ENCODE measurements at places on chromosomes 7 and 10.

DNA sequence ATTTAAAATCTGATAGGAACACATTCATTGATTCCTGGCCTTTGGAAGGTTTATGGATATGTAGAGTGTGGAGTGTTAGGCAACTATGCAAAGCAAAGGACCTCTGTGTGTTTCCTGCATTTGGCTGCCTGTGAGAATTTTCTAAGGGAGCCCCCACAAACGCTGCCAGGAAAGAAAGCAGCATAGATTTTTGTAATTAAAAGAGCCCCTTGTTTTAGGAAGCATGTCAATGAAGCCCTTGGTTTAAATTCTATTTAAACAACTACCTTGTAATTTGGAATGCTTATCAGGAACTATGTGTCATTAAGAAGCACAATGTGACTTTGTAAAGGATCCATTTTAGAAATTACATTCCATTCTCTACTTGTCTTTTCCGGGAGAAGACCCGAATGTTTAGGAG is 742.5 kb downstream of the NXPH1 start:
- DNase-seq, result no peak

DNA sequence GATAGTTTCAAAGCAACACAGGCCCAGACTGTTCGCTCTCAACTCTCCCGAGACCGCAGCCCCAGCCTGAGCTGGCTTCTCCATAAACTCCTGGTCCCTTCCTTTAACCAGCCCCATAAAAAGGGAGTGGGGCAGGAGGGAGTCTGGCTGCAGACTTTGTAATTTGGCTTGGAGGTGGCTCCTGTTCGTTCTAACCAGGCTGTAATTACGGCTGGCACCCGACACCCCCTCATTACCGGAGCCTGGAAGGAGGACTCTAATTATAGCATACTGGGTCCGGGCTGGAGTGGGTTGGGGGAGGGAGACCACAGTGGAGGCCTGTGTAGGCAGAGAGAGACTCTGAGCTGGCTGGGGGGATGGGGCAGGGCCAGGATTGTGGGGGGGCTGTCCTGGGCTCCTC is 49.7 kb downstream of the UNC5B start:
- no peak for DNase-seq

DNA sequence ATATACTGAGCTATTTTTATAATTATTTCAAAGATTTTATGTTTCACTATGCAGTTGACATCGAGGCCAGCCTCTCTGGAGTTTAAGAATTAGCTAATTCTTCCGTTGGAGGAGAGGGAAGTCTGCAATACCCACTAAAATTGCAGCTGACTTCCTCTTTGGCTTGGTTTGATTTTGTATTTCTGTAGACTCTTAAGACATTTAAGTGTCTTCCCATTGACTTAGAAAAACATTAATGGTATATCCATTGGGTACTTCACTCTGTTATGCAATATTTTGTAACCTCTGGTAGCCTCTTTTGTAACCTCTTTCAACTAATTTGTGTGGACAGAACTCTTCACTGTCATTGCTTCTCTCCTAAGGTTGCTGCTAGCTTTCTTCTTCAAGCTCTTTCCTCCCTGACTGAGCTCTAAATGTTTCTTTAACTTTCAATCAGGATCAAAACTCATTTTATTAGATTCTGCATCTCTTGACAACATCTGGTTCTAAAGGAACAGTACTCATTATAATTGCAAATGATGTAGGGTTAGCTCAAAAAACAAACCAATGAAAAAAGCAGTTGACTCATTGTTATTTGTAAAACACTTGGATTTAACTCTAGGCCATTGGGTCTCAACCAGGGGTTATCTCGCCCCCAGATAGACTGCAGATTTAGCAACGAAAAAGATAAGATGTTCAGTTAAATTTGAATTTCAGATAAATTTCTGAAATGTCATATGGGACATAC is 1.7 kb upstream of the ANKRD22 start:
- no peak for DNase-seq

DNA sequence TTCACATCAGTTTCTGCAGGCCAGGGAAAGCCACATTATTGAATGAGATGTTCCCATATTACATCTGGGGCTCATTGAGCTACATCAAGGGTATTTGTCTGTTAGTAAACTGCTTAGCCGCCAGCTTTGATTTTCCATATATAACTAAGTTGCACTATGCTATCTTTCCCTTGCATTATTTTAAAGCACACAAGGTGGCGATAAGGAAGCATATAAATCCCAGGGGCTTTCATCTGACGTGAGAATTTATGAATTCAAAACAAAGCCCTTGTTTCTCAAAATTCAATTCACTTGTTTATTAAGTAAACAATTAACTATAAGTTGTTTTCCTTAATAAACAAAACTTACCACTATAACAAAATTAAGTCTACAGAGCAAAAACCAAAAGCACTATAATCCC is 334.1 kb upstream of the TPK1 start:
- no peak for DNase-seq

- no peak for DNase-seq
Measured at GRCh38 chr10:114157912-114158311, 16.1 kb downstream of the CCDC186 start.

- no peak for DNase-seq
Measured at GRCh38 chr7:37142958-37143357, 305.7 kb downstream of the ELMO1 start.

GRCh38 chr7:100044718-100045117 is 4.9 kb upstream of the ZSCAN21 start:
- no peak for DNase-seq

- DNase-seq, result no peak
Measured at GRCh38 chr7:3657206-3657605, 356.2 kb downstream of the SDK1 start.

- no peak for DNase-seq
Measured at GRCh38 chr7:120370954-120371353, 98.0 kb downstream of the KCND2 start.

- DNase-seq, result no peak
Measured at GRCh38 chr7:107538001-107538400, 25.7 kb downstream of the COG5 start.

DNA sequence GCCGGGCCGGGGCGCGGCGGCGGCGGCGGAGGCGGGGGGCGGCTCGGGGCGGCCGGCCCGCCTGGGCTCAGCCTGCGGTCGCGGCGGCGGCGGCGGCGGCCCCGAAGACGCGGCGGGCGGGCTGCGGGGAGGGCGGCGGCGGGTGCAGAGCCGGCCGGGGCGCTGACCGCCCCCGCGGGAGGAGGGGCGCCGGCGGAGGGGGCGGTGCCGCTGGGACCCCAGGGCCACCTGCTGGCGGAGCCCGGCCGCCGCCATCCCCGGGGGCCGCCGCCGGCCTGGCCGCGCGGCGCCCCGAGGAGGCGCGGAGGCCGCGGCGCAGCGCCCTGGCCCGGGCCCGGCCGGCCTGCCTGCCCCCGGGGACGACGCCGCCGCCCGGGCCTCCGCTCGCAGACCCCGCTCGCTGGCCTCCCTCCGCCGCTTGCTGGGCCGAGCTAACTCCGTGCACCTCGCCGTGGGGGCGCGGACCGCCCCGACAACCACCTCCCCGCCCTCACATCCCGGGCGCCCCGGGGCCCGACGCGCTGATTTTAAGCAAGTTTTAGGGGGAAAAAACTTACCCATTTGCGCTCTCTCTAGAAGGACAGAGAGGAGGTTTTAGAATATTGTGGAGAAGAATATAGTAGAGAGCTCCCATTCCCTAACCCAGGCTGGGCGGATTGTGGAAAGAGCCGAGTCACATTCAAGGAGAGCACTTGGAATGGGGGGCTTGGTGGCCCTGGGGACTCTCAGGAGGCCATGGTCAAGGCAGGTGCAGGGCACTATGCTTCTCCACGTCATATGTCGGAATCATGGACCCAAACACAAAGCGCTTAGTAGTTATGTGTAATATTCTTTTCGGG is at the start of gene BEND7:
Gene BEND7 (minus strand): TSS at position 140 of the 839 bp plus-strand sequence. CDS start 481 bp downstream, outside the sequence.
- no peak for DNase-seq

DNA sequence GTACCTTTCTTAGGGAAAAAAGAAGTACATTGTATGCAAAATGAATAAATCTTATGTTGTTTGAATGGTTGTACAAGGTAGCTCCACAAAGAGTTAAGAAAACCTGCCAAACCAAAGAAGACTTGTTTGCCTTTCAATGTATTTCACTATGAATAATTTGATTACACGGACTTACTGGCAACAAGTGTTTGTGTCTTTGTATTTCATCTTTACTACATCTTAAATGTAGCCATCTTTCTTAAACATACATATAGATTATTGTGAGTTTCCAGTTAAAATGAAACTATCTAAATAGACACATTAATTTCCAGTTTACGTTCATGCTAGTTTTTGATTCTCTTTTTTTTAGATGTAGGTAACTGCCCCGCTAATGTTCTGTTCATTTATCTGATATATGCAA is 2.8 kb downstream of the PRKG1 start:
- DNase-seq, result no peak

DNA sequence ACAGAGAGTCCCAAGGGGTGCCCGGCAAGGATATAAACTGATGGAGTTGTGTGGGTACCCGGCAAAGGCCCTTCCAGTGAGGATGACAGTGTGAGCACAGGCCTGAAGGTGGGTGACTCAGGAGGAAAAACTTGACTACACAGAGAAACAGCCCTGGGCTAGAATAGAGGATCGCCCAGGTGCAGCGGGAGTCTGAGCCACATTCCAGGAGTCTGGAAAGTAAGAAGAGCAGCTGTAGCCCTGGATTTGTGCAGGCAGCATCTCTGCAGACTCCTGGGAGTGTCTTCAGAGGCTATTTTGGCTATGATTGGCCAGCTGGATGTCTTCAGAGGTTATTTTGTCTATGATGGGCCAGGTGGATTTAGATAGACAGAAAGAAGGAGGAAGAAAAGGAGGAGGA is 367.6 kb upstream of the MKI67 start:
- DNase-seq, result no peak

GRCh38 chr7:127119517-127119916 is 133.2 kb downstream of the GRM8 start:
- DNase-seq, result no peak

- no peak for DNase-seq
Measured at GRCh38 chr7:132771301-132771730, 195.0 kb upstream of the PLXNA4 start.

DNA sequence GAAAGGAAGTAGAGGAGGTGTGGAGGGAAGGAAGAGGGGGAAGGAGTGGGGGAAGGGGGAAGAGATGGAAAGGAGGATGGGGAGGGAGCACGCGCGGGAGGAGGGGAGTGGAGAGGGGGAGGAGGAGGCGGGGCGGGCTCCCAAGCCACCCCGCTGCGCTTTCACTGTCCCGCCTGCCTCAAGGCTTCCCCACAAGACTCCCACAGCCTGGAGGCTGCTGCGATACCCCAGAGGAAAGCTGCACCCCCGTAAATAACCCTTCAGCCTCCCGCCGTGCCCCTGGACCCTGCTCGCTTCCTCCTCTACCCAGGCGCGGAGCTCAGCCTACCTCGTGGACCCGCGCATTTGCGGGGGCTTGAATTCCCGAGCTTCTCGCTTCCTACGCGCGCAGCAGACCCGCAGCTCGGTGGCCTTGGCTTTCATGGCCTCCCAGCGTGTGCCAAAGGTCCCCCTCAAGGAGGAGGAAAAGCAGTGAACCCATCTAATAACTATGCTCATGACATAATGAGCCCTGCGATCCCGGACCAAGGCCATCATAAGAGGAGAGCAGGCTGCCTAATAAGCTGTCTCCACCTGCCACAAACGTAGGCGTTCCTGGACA is at the start of gene C10orf67:
Gene C10orf67 (minus strand): TSS at position 557 of the 601 bp plus-strand sequence. CDS start 23 bp downstream, at position 534.
- no peak for DNase-seq

GRCh38 chr10:75773231-75773780 is 341.9 kb downstream of the LRMDA start:
- no peak for DNase-seq

DNA sequence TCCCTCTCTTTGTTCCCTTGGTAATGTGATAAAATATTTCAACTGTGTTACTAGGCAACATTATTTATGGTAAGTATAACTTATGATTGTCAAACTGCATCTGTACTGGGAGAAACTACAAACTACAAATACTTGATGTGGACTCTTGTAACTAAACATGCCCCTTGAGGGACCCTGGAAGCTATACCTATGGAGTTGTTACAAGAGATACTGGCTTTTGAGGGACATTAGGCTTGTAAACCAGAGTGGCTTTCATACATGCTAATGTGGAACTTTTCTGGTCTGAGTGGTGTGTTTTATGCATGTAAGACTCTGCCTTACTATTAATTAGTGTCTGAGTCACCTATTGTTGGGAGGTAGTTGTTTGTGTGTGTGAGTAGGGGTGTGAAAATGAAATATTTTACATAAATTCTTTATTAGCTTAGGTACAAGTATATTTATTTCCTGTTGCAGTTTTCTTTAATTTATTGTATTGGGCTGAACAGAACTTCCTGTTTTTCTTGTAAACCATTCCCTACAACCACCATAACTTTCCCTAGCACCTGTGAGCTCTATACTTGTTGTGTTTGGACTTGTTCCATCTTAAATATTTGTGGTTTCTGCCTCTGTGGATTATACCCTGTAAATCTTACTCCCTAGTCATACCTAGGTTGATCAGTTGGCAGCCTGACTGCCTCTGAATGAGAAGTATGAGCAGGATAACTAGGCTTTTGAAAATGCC is 49.8 kb downstream of the STK31 start:
- DNase-seq, result no peak

GRCh38 chr7:43791665-43792064 is 33.2 kb downstream of the BLVRA start:
- DNase-seq, result peak; percentile 60

DNA sequence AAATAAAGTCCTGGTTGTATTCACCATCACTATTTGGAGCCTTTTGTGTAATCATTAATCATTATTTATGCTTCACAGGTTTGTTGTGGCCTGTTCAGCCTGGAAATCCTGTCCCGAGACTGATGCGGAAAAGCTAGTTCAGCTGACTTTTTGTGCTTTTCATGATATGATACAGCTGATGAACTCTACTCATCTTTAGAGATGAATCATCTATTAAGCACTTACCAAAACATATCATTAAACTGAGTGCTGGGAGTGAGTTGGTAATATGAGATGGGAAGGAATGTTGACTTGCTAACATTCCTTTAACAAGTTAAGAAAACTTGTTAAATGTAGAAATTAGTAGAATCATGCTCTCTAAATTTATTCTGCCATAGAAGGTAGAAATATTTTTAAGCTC is 53.0 kb downstream of the CROT start:
- no peak for DNase-seq

DNA sequence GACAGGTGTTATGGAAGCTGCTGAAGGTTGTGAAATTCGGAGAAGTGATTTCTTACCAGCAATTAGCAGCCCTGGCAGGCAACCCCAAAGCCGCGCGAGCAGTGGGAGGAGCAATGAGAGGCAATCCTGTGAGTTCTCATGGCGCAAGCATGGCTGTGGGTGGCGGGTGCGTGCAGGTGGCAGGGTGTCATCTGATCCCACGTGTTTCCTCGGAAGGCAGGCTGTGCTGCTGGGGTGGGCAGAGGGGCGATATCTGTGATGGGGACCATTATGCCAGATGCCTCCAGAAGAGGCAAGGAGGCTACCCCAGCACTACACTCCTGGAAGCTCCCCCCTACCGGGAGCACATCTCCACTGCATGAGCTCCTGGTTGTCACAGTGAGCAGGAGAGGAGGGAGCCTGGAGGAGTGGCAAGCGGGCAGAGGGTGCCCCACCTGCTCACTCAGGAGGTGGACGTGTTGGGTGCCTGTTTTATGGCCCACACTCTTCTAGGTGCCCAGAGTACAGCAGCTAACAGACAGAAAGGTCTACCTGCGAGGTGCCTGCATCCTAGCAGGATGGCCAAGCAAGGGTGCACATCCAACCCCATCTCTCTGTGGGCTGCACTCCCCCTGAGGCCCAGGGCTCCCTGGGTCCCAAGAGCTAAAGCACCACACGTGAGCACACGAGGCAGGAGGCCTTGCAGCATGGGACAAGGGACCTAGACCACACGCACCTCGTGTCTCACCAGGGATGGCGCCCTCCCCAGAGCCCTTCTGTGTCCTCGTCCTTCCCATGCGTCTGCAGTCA is 204.7 kb downstream of the EBF3 start:
- DNase-seq, result no peak

GRCh38 chr7:17556247-17556956 is 257.9 kb downstream of the AHR start:
- DNase-seq, result no peak

Data from GDM1 (cell line).